ENCODE measurements at places on chromosomes 16 and 17.

DNA sequence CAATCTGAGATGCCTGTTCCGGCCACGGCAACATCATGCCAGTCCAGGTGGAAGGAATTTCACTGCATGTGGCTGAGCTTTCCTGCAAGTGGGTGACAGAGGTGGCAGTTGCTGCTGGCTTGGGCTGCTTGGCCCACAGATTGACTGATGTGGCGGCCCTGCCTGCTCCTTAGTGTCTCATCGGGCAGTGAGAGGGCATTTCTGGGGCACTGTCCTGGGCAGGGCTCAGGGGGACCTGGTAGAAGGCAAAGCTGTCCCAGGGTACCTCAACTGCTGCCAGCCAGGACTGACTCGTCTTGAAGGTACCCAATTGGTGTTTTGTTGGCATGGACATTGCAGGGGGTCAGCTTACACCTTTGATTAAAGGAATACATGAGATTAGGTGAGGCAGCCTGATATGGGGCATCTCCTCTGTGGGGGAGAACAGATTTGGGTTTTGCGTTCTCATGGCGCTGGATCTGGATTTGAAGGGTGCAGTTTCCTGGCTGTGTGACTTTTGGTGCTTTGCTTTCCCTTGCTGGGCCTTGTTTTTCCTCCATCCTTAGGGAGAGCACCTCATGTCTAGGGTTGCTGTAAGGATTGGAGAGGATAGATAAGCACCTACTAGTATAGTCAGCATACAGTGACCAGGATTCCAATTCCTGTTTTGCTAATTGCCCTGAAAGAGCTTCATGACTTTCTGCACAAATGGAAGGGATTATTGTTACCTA is 5.4 kb downstream of the CMIP start:
- DNase-seq: no peak

- DNase-seq: peak; percentile 30
These were observed 33.2 kb downstream of the MAP2K6 start for GRCh38 chr17:69447726-69448125.

DNA sequence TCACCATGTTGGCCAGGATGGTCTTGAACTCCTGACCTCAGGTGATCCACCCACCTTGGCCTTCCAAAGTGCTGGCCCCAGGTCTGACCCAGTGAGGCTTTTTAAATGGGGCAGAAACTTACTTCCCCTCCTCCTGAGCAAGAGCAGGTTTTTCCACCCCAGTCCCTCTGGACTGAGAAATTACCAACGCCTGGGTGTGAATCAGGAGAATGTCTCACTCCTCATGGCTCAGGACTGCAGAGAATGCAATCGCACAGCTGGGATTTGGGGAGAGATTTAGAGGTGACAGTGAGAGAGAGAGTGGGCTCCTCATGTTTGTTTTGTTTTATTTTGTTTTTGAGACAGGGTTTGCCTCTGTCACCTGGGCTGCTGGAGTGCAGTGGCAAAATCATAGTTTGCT is 203.6 kb downstream of the RAB11FIP4 start:
- DNase-seq: peak; percentile 78

GRCh38 chr16:1045993-1046911 is 26.3 kb upstream of the SSTR5 start:
- no peak for DNase-seq

GRCh38 chr16:3256146-3256865 is at the start of gene MEFV:
MEFV (minus strand) TSS chr16:3256633; CDS start chr16:3256587, 46 bp downstream.
- peak; percentile 2 for DNase-seq

- DNase-seq: no peak
These were observed 35.5 kb downstream of the CPNE2 start for GRCh38 chr16:57127836-57128235.

- no peak for DNase-seq
These were observed 3.1 kb downstream of the CLCN7 start for GRCh38 chr16:1471569-1472194.

- peak; percentile 42 for DNase-seq
These were observed 9.6 kb upstream of the DLX4 start for GRCh38 chr17:49959183-49959935.

GRCh38 chr16:46745617-46746016 is 2.5 kb downstream of the MYLK3 start:
- no peak for DNase-seq

- no peak for DNase-seq
These were observed 16.9 kb downstream of the NARF start for GRCh38 chr17:82475458-82475857.

- no peak for DNase-seq
These were observed 70.4 kb upstream of the CACNG5 start for GRCh38 chr17:66764506-66764905.

DNA sequence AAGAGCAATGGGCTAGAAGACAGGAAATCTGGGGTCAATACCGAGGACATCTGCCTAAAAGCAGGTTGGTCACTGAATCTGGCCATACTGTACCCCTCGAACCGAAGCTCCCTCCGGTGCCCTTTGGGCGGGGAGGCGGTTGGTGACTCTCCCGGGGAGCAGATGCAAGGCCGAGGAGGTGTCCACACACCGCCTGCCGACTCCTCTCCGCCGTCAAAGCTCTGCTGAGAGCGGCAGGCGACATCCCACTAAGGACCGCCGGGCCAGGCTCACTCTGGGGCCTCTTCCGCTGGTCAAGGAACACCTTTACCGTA is 458 bp downstream of the ZNF200 start:
- DNase-seq: no peak

DNA sequence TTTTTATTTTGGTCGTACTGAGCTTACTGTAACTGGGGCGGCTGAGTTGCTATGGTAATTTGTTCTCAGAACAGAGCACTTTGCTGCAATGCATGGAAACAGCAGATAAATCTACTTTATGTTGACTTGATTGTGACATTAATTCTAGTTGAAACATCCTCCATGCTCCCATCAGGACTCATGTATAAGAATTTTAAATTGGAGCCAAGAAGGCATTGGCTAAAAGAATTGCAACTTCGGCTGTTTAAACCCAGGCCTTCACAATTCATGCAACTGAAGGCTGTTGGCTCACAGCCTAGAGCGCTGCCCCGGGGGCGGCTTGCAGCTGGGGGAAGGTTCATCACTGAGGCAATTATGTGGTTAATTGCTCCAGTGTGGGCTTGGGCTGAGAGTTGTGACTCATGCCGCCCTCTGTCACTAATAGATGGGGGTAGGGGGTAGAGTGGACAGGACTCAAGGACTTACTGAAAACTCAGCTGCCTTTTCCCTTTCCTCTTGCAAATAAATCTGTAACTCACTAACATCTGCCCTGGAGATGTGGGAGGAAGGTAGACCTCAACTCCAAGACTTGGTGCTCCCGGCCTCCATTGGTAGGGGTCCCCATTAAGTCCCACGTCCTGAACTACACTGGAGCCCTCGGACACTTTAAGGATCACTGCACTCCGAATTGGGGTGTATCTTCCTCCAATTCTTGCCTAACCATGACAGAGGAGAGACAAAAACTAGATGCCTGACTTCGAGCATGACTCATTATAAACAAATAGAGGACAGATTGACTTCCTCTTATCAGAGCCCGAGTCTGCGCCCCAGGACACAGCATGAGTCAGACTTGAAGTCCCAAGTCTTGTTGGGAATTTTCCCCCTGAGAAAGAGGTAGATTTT is 37.5 kb downstream of the ERCC4 start:
- DNase-seq: peak; percentile 98

- DNase-seq: peak; percentile 73
These were observed 656 bp upstream of the GEMIN4 start for GRCh38 chr17:752620-753219.

DNA sequence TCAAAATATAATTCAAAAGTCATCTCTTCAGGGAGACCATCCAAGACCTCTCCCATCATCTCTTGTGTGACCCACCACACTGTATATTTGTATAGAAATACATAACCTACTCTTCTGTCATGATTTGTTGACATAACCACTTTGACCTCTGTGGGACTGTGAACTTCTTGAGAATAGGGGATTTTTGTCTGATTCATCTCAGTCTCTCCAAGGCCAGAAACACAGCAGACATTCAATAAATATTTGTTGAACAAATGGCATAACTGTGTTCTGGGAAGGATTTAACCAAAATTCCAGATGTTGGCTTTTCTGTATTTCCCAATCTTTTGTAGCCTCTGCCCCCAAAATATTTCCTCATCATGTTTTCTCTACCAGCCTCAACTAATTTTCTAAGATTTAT is 169.7 kb downstream of the CDH11 start:
- peak; percentile 94 for DNase-seq

GRCh38 chr17:29597361-29598172 is 4.6 kb downstream of the ANKRD13B start:
- no peak for DNase-seq

- no peak for DNase-seq
These were observed 6.7 kb downstream of the PITPNA start for GRCh38 chr17:1555651-1556471.

DNA sequence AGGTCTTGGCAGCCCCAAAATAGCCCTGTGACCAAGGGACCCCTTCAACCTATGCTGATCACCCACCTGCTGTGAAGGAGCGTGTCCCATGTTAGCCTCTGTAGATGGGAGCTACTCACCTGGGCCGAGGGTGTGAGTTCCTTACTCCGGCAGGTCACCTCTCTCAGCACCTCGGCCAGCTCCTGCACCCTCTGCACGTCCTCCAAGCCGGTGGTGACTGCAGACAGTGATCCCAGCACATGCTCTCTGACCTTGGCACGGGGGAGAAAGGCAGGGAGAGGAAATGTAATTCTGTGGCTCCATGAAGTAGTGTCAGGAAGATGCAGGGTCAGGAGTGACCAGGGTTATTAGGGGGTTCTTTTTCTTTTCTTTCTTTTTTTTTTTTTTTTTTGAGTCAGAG is 67.7 kb upstream of the BCO1 start:
- DNase-seq: no peak

GRCh38 chr17:34620458-34620857 is 41.1 kb downstream of the TMEM132E start:
- no peak for DNase-seq

DNA sequence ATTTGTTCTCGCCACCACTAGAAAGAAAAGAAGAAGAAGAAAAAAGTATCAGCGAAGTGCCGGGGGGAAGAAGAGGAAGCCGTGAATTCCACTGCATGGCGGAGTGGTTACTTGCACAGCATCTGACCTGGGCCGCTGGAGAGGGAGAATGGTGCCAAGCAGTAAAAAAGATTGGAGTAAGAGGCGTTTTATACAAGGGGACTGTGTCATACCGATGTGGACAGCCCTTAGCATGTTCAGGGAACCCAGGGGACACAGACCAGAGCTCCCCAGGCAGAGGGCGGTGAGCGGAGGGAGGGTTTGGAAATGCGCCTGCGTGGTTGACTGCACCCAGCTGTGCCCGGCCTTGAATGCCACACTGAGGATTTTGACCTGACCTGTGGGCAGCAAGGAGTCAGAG is 52.8 kb downstream of the PLXDC1 start:
- no peak for DNase-seq

- DNase-seq: peak; percentile 92
These were observed 70.5 kb downstream of the GAS7 start for GRCh38 chr17:10127819-10128425.

- peak; percentile 90 for DNase-seq
These were observed 100.9 kb downstream of the PARN start for GRCh38 chr16:14529010-14529669.

DNA sequence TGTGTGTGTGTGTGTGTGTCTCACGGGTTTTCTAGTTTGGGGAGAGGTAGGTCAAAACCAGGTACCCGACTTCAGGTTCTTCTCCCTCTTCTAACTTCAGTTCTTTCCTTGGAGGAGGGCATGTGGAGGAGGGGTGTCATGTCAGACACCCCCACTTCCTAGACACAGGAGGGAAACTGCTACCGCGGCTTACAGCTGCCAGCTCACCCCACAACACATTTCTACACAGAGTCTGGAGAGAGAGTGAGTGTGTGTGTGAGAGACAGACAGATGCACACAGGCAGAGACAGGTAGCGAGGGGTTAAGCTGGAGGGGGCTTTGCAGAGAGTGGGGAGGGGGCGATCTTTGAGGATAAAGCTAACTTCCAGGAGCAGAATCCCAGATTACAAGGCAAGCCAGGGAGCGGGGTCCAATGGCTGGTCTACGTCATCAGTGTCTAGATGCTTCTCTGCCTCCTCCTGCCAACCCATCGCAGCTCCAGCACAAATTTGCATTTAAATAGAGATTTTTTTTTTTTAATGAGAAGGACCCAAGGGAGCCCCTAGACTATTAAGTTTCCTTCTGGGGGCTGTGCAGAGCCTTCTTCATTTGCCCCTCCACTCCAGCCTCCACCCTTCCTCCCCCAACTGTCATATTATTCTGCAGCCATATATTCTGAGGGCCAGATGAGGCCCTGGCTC is 48.9 kb downstream of the MRM1 start:
- DNase-seq: no peak

DNA sequence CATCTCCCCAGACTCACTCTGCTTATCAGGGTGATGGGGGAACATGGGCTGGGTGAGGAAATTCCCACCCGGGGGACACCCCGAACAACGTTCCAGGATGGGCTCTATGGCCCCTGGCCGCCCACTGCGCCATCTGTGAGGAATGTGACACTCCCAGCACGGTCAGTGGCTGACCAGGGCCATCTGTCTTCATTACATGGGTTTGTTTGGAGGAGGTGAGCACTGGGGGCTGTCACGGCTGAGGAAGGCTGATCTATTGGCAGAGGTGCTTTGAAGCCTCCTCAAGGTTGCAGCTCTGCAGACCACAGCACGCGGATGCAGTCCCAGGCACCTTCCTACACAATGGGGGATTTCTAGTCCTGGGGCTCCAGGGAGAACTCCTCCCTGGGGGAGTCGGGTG is 214.1 kb upstream of the FOXF1 start:
- no peak for DNase-seq

- no peak for DNase-seq
These were observed 2.5 kb upstream of the VASN start for GRCh38 chr16:4369007-4369733.

DNA sequence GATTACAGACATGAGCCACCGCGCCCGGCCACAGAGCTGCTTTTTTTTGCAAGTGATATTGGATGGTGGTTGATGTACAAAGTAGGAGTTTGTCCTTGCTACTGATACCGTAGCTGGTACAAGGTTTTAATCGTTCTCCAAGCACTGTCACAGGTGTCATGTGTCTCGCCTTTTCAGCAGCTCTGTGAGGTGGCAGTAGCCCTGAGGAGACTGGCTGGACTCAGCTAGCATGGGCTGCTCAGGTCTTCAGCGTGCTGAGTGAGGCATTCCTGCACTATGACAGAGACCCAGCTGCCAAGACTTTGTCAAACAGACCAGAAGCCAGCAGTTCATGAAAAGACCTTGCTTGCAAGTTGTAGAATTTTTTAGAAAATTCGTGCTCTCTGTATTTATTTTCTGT is 7.2 kb downstream of the WWOX start:
- no peak for DNase-seq

GRCh38 chr17:29880031-29880430 is 50.0 kb downstream of the SSH2 start:
- peak; percentile 28 for DNase-seq
